Pulmonary artery endothelial cell (primary cell): ENCODE measurements at places on chromosomes 13 and 19. TPM values are rescaled to one million over a fixed set of nuclear protein-coding genes. Genes with fewer than 3 reads are reported as not detected.

GRCh38 chr13:83423381-83423780 is 458.9 kb downstream of the SLITRK1 start:
- no peak for DNase-seq

- no peak for DNase-seq
Observed at GRCh38 chr19:1636325-1637236, 15.8 kb downstream of the TCF3 start.

GPR183 gene
- total RNA-seq, result not detected in 2 replicates

DNA sequence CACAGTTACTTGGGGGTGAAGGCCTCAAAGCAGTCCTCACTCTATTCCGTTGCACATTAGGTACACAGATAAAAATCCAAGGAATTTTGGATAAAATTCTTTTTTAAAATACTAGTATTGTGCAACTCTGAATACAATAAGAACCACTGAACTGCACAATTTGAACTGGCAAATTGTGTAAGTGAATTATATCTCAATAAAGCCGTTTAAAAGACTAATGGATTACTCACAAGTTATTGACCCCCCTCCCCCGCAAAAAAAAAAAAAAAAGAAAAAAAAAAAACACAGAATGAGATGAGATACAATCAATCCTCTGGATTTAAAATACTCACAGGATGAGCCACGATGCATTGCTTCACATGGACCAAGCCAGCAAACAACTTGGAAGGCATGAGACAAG is 86.4 kb downstream of the CRYL1 start:
- no peak for DNase-seq

DNA sequence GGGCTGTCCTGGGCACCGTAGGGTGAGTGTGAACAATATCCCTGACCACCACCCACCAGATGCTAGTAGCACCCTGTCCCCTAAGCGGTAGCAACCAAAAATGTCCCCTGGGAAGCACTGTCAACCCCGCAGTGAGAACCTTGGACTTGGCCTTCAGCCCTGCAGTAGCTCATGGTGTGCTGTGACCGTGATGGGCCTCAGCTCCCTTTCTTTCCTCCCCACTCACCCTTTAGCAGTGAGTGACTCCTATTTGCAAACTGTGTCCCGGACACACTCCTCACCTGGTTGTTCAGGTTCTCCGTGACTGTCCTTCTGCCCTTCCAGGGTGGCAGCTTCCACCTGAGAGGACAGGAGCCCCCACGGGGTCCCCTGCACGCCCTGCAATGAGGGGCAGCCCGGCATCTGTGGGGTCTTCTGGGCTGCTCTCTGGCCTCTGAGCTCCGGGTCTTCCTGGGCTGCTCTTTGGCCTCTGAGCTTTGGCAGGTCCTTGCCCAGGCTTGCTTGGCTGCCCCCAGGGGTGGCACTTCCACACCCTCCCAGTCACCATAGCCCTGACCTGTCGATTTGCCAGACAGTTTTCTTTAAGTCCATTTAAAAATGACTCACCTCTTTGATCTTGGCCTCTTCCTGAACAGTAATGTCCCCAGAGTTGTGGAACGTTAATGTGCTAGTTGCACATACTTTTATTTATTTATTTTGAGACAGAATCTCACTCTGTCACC is 3.8 kb downstream of the KDM4B start:
- no peak for DNase-seq

DNA sequence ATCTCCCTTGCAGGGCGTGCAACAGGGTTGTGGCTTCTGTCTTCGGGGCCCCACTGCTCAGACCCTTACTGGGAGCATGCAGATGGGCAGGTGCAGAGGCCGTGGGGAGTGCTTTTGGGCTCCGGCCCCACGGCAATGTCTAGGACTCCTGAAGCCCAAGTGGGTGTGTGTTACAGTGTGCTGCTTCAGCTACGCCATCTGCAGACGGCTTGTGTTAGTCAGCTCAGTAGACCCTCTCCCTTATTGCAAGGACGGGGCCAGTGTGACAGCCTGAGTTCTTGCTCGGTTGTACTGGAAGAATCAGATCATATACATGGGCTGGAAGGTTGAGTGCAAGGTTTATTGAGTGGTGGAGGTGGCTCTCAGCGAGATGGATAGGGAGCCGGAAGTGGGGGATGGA is 39.3 kb downstream of the DNAJC3 start:
- DNase-seq, result no peak

CLDND2 gene
- total RNA-seq, result not detected in 2 replicates

- DNase-seq, result no peak
Observed at GRCh38 chr19:38617283-38617763, 430 bp downstream of the MAP4K1 start.

ZNF441 gene
- 8.2 and 8.9 TPM in 2 replicates for total RNA-seq

GRCh38 chr13:25881971-25882451 is 169.8 kb downstream of the SHISA2 start:
- DNase-seq, result no peak

GRCh38 chr13:20274466-20274865 is 42.3 kb upstream of the GJB6 start:
- no peak for DNase-seq

GRCh38 chr13:40434516-40435397 is 231.7 kb downstream of the FOXO1 start:
- DNase-seq, result no peak

- no peak for DNase-seq
Observed at GRCh38 chr13:26743971-26744370, 16.6 kb downstream of the GPR12 start.

DNA sequence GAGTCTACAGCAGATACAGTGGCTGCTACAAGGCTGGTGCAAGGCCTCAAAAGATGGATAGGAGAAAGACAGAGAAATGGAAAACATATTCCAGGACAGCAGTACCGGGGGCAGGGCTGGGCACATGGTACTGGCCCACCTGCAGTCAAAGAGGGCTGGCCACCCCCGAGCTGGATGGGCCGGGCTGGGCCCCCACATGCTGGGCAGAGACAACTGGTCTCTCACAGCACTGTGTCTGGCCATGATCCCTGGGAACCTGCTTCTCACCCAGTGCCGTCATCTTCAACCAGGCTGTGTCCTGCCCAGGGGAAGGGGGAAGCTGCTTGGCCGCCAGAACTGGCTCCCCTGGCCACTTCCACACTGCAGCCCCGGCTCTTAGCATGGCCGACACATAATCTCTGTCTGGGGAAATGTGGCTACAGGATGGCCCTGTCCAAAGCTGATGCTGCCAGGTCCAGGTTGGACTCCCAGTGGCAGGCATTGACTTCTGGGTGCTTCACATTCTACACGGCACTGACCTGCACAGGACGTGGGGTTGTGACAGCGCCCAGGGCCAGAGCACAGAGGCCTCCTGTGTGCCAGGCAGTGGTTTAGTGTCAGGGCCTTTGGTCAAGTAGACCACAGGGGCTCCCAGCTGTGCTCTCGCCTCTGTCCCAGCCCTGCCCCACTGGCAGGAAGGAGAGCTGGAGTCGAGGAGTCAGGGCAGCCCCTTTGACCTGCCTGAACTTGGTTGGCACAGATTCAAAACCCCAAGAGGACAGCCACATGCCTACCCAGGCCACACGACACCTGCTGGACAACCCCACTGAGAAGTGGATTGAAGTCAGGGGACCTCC is 21.7 kb downstream of the PEPD start:
- DNase-seq, result no peak

GRCh38 chr13:24624363-24624762 is 55.8 kb upstream of the ATP12A start:
- no peak for DNase-seq

C13orf42 gene
- total RNA-seq, result not detected in 2 replicates

- no peak for DNase-seq
Observed at GRCh38 chr19:29539670-29540069, 13.9 kb downstream of the VSTM2B start.

- DNase-seq, result no peak
Observed at GRCh38 chr19:55614711-55615542, 9.4 kb downstream of the ZNF784 start.

ZNF442 gene
- 0.92 and 2.8 TPM in 2 replicates for total RNA-seq

GRCh38 chr13:57635541-57636085 is 4.1 kb downstream of the PCDH17 start:
- DNase-seq, result no peak

DNA sequence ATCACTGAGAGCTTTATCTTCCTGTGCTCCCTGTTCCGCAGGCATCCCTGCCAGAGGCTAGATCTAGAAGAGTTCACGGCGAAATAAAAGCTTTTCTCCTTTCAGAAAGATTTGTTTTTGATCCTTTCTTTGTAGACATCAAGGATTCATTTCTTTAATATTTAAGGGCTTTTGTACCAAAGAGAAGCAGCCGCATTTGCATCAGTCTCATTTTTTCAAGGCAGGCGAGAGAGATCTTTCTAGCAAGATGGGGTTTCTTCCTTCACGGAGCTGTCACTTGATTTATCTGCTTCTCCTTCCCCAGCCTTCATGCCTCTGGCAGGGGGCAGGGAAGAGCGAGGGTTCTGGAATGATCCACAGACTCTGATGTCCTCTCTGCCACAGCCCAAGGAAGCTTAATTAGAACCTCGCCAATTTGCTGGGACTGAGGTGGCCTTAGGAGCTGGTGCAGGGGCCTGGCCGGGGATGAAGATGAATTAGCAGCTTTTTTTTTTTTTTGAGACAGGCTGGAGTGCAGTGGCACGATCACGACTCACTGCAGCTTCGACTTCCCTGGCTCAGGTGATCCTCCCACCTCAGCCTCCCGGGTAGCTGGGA is 40.0 kb downstream of the PIN1 start:
- no peak for DNase-seq

OR7A5 gene
- not detected in 2 replicates for total RNA-seq

DNA sequence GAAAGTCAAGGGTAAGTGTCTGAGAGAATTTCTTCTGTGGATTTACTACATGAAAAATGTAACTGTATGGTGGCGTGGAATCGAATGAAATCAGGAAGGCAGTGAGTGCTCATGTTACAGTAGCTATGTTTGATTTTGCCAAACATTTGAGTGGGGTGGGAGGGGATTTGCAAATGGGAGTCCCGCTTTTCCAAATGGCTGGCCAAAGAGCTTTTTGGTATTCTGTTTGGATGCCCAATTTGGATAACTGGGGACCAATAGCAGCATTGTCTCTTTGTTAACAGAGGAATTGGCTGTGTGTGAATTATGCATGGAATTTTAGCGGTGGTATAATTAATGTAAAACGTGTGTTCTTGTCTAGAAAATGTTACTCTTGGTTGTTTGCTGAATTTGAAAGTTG is 17.8 kb downstream of the HNRNPM start:
- DNase-seq, result no peak

- no peak for DNase-seq
Observed at GRCh38 chr19:39406656-39407409, at the start of gene ZFP36. ZFP36 (plus strand) TSS chr19:39406847; CDS start chr19:39406905, 58 bp downstream.

GRCh38 chr19:45972081-45972946 is 1.4 kb downstream of the NOVA2 start:
- DNase-seq, result no peak

GRCh38 chr19:14992780-14993179 is 13.1 kb upstream of the SLC1A6 start:
- no peak for DNase-seq

DNA sequence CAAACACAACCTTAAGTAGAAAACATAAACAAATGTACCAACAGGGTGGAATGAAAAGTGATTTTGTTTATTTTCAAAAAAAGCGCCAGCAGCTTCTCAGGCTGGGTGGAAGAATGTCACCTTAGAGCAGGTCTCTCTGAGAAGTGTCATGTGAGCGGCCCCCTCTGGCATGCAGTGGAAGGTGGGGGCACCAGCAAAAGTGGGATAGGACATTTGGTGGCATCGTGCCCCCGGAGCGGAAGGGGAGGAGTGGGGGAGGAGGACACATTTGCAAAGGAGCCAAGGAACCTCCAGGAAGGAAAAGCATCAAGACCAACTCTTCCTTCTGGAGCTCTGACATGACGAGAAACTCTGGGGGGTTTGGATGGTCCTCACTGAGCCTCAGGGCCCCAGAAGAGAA is 635.3 kb downstream of the UQCRFS1 start:
- DNase-seq, result no peak

DNA sequence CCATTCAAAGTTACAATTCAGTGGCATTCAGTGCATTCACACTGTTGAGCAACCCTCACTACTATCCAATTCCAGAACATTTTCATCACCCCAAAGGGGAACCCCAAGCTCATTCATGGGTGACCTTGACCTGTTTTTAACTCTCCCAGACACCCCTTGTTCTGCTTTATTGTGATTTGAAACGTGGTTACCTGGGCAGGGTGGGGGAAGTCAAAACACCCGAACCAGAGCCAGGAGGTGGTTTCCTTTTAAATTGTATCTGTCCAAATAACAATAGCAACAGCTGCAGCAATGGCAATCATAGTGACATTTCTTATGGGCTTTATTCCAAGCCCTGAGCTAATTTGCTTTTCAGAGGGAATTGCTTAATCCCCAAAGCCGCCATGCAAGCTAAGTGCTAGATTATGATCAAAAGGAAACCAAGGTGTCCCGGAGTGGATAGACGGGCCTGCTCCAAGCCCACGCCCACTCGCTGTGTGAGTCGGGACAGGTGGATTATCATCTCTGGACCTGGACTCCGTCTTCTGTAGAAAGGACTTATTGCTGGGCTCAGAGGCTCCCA is 6.1 kb downstream of the PTGIR start:
- no peak for DNase-seq
